ENCODE measurements at places on chromosomes 5 and 9. TPM values are rescaled to one million over a fixed set of nuclear protein-coding genes. Genes with fewer than 3 reads are reported as not detected.

- no peak for DNase-seq
These were observed 83.4 kb downstream of the CPLANE1 start for GRCh38 chr5:37165761-37166160.

GRCh38 chr5:170475294-170476000, 28.4 kb upstream of the KCNIP1 start:
- no peak for DNase-seq

DNA sequence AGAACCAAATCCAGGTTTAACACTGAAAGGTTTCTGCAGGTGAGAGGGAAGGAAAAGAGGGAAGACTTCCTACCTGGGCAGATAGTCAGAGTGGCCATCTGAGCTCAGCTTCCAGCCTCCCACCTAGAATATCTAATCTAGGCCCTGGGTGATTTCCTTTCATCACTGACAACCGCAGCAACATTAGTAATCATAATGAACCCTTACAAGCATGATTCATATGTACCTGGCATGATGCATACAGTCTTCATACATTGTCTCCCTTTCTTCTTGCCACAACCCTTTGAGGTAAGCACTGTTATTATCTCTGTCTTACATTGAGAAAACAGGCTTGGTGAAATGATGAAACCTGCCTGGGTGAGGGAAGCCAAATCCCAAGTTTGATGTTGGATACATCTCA, 13.5 kb downstream of the AFAP1L1 start:
- no peak for DNase-seq

IL6ST gene
- polyA plus RNA-seq, result 153 TPM

GRCh38 chr9:7342736-7343135, 456.8 kb downstream of the DMAC1 start:
- DNase-seq, result no peak

DNA sequence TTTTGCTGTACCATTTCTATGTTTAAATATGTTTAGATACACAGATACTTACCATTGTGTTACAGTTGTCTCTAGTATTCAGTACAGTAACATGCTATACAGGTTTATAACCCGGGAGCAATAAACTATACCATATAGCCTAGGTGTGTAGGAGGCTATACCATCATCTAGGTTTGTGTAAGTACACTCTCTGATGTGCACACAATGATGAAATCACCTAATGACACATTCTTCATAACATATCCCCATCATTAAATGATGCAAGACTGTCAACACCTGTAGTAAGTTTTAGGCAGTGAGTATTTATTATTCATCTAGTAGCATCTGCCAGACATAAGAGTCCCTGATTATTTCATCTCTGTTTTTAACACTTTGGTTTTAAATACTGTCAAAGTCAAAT, 7.3 kb upstream of the DHFR start:
- DNase-seq, result no peak

- no peak for DNase-seq
These were observed 47.9 kb upstream of the FKTN start for GRCh38 chr9:105510024-105510423.

SERINC5 gene
- 55.6 TPM for polyA plus RNA-seq

DNA sequence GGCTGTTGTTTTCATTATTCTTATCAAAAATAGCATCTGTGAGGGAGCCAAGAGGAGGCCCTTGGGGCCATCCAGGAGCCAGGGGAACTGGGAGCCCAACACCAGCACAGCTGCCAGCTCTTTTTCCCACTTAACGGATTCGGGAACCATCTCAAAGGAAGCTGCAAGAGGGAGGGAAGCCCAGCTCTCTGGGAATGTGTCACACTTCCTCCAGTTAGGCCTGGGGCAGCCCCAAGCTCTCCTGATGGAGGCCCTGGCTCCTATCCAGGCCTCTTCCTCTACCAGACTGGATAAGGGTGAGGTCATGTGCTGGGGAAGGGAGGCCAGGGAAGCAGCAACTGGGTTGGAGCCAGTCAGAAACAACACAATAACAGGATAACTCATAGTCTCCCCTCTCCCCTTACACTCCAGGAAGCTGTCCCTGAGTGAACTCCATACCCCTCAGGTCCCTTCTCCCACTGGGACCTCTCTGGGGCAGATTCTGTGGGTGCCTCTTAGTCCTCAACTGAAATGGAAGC, 12.7 kb downstream of the CSF2 start:
- no peak for DNase-seq

- peak; percentile 20 for DNase-seq
These were observed 515.8 kb downstream of the KDM4C start for GRCh38 chr9:7273575-7273974.

DNA sequence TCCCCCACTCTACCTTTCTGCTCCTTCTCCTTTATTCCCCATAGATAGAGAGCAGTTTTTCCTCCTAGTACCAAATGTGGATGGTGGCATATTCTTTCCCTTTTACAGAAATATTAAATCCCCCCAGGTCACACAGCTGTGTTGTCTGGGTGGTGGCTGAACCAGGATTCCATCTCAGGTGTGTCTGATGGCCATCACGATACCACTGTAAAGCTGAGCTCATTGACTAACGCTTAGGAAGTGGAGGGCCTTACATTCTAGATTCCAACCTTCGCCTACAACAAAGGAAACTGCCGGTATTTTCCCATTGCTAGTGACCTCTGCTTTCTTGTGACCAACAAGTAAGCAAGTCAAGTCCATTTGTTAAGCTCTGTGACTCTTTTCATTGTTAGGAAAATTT, 131.9 kb upstream of the KLF4 start:
- DNase-seq, result no peak

- DNase-seq, result peak; percentile 29
These were observed 490.2 kb upstream of the DAP start for GRCh38 chr5:11251247-11251646.

Data from right renal cortex interstitium (tissue), 3 donors.